ENCODE measurements at places on chromosomes 7 and 10. TPM values are rescaled to one million over a fixed set of nuclear protein-coding genes. Genes with fewer than 3 reads are reported as not detected.

GRCh38 chr10:63670291-63670898 lies 149.2 kb downstream of the REEP3 start:
- no peak for DNase-seq

DNA sequence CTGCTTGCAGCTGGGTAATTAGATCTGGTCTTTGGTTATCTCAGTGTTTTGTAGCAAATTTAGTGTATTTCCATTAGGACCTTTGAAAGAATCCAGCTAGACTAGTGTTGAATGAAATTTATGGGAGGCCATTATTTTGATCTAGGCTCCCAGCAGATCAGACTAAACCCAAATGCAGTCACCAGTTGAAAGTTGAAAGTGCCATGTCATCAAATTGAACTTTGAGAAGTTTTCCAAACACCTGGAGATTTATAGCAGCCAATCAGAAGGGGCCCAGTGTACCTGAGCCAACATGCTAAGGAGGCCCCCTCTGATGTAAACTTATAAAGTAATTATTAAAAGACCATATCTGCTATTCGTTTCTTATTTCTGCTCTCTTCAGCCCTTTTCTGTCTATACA lies 11.3 kb upstream of the TMEM236 start:
- no peak for DNase-seq

- DNase-seq, result no peak
Measured at GRCh38 chr10:100041306-100042002, 31.7 kb upstream of the DNMBP start.

- no peak for DNase-seq
Measured at GRCh38 chr10:101258179-101258885, 29.1 kb upstream of the LBX1 start.

- DNase-seq, result no peak
Measured at GRCh38 chr7:6652446-6653011, 15.4 kb downstream of the ZNF316 start.

DNA sequence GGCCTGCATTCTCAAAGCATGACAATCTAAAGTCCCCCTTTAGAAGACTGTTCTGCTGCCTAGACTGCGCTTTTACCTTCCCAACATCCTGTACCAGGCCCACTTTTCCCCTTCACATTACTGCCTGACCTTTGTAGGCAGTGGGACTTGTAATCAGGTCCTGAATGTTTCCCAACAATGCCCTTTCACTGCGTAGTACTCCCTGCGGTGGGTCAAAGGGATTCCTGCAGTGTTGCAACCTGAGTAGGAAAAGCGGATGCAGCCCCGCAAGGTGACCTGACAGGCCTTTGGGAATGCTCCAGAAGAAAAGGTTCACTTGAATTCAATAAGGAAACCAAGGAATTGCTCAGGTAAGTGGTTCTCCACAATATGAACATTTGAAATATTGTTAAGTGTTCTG lies 4.9 kb upstream of the TCAF1 start:
- peak; percentile 48 for DNase-seq

DNA sequence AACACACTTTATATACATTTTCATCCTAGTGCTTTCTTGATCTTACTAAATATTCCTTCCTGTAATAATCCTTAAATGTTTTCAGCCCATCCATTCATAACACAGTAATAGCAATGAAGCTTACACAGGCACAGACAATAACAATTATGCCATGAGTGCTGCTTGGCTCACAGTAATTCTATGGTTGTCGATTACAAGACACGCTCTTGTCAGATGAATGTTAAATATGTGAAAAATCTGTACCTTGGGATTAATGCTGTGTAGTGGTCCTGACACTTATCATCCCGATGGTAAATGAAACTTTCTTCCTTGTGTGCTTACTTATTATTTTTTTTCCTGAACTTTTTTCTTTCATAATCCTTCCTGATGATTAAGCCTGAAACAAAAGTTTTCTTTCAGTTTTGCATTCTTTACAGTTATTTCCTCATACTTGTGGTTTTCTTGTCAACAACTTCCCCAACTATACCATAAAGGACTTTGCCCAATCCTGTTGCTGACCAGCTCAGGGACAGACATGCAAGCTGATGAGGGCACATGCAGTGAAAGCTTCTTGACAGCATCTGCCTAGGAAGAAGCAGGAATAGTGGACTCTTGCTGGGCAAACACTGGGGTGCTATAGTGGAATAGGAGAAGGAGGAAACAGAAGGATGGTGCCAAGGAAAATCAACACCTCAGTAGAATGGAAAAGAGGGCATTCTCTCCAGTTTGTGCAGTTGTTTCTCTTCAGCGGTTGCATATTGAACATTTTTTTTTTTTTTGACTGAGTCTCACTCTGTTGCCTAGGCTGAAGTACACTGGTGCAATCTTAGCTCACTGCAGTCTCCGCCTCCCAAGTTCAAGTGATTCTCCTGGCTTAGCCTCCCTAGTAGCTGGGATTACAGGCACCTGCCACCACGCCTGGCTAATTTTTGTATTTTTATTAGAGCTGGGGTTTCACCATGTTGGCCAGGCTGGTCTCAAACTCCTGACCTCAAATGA lies 6.7 kb upstream of the MGAM2 start:
- peak; percentile 80 for DNase-seq

- DNase-seq, result no peak
Measured at GRCh38 chr7:77980087-77980713, 181.6 kb downstream of the PHTF2 start.

DNA sequence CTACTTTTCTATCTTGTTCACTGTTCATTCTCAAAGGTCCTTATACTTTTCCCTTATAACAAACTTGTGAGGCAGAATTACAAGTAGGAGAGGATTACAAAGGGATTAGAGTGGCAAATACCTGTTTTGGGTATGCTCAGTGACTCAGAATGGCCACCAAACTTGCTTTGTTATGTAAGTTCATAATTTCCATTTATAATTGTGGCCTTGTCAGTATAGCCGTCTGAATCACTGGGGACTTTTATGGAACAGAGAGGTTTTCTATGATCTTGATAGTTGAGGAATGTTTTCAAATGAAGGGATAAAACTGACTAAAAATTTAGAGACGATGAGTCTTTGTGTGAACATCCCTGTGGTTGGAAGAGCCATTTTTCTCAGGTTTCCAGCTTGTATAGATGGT lies 116.2 kb downstream of the SND1 start:
- DNase-seq, result no peak

DNA sequence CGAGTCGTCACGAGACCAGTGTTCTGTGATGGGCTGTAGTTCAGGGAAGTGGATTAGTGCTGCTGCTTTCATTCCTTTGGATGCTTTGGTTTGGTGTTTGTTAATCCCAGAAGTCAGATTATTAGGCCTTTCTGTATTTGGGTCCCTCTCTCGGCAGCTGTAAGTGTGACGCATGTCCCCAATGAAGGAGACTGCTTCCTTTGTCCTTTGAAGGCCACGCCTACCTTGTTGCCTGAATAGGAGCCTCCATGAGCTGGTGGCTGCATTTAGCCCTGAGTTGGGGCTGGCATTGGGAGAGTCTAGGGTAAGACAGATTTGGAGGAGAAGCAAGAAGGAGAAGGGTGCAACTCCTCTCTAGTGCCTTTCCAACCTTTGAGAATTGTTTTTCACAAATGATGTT lies 34.5 kb downstream of the DOCK1 start:
- DNase-seq, result no peak

DNA sequence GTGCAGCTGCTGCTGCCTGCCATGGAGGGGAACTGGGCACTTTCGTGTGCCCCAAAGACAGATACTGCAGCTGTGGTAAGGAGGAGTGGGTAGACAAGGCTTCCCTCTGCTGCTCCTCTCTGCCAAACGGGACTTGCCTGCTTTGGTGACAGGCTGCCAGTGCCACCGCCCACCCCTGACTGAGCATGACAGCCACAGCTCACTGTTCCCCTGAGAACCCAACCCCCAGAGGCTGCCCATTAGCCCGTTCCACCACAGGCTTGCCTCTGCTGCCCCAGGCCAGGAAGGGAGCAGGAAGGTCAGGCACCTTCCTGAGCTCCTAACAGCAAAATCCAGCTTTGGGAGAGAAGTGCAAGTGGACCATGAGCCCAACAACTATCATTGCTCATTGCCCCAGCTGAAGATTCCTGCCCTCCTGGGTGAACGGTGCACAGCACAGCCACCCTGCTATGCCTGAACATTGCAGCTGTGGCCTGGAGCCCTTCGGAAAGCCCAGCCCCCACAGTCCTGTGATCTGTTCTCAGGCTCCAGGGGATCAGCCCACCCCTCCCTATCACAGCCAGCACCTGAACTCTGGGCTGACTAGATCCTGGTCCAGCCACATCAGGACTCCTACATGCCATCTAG lies 58.7 kb upstream of the ANTXRL start:
- DNase-seq, result no peak

GRCh38 chr7:24337180-24337579 lies 53.2 kb downstream of the NPY start:
- no peak for DNase-seq

- peak; percentile 19 for DNase-seq
Measured at GRCh38 chr7:106858618-106859532, 6.2 kb upstream of the PIK3CG start.

DNA sequence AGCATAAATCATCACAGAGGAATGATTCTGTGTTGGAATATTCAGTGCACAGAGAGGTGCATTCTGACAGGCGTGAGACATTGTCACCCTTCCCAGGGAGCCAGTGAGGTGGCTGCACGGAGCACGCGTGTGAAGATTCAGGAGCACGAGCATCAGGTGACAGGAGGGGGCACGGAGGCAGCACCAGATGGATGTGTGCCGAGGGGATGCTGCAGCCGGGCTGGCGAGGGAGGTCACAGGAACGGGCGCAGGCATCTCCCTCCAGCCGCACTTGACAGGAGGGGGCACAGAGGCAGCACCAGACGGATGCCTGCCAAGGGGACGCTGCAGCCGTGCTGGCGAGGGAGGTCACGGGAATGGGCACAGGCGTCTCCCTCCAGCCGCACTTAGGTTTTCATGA lies 66.5 kb downstream of the DIP2C start:
- no peak for DNase-seq

GRCh38 chr7:81161451-81162075 lies 242.7 kb upstream of the SEMA3C start:
- no peak for DNase-seq

- DNase-seq, result no peak
Measured at GRCh38 chr10:6140141-6140841, 51.5 kb downstream of the RBM17 start.

DNA sequence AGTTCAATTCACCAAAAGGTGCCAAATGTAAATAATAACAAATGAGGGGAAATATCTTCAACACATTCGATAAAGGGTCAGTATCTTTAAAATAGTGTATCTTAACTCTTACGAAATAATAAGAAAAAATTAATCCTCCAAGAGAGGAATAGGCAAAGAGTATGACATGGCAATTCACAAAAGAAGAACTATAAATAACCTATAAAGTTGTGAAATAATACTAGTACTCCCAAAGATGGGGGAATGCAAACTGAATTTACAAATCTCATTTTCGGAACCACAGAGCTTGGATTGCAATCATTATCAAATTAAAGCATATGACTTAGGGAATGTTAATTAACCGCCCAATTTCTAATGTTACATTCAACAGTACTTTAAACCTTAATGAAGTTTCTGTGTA lies 78.2 kb upstream of the TARP start:
- DNase-seq, result no peak

DNA sequence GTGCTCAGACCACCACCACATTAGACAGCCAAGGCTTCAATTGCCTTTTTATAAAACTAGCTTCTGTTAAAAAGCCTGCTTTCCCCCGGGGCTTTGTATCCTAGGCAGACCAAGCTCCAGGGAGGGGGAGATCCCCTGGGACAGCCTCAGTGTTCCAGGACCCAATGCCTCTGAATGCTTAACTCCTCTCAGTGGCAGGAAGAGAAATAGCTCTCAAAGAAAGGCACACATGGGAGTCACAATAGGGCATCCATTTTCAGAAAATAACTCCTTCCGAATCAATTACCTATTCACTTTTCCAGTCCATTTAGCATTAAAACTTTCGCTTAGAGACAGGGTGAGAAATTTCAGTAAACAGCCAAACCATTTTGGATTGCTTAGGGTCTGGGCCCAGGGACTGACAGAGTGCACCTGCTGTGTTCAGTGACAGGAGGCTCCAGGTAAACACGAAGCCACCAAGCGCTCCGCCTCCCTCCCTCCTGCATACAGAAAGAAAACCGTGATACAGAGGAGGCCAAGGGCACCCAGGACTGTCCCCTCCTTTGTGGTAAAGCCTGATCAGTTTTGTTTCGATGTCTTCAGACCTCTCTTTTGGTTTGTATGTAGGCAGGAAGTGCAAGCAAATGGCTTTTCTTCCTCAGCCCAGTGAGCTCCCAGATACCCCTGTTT lies 599.7 kb downstream of the KCNMA1 start:
- no peak for DNase-seq

DNA sequence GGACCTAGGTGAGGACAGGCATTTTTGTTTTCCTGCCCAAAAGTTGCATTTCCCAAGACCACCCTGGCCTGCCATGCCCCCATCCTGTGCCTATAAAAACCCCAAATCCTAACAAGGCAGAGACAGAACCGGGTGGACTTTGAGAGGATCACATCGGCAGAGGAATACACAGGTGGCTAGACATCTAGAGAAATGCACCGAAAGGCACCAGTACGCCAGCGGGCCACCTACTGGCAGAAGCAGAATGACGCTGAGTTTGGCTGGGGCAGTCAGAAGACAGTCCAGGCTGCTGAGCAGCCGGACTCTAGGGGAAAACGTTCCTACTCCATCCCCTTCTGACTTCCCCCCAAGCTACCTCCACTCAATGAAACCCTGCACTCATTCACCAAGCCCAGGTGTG lies 2.8 kb downstream of the AKR1C4 start:
- DNase-seq, result no peak

DNA sequence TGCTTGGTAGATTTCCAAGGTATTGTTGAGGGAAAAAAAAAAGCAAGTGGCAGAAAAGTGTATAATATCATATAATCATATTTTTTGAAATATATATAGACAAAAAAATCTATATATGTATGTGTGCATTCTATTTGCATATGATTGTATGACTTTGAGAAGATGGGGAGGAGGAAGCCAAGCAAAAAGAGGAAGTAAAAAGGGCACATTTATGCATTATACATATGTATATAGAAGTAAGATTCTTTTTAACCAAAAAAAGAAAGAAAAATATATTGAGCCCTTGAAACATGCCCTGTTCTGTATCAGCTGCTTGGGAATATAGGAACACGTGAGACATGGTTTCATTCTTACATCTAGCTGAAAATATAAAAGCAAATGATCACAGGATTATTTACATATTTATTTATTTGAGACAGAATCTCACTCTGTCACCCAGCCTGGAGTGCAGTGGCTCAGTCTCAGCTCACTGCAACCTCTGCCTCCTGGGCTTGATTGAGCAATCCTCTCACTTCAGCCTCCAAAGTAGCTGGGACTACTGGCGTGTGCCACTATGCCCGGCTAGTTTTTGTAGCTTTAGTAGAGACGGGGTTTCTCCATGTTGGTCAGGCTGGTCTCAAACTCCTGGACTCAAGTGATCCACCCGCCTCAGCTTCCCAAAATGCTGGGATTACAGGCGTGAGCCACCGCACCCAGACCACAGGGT lies 18.0 kb upstream of the SLF2 start:
- DNase-seq, result no peak

The OR6V1 gene
- not detected for polyA plus RNA-seq

The EGR2 gene
- 2.1 TPM for polyA plus RNA-seq

The KNDC1 gene
- polyA plus RNA-seq, result 18.8 TPM

The UPK3BL2 gene
- polyA plus RNA-seq, result 17.0 TPM

The HPS6 gene
- polyA plus RNA-seq, result 17.9 TPM

The RNF133 gene
- polyA plus RNA-seq, result 0.10 TPM
